ENCODE measurements at places on chromosomes 3 and 15.

GRCh38 chr15:81301815-81302399 lies 22.0 kb downstream of the STARD5 start:
- peak; percentile 78 for DNase-seq

DNA sequence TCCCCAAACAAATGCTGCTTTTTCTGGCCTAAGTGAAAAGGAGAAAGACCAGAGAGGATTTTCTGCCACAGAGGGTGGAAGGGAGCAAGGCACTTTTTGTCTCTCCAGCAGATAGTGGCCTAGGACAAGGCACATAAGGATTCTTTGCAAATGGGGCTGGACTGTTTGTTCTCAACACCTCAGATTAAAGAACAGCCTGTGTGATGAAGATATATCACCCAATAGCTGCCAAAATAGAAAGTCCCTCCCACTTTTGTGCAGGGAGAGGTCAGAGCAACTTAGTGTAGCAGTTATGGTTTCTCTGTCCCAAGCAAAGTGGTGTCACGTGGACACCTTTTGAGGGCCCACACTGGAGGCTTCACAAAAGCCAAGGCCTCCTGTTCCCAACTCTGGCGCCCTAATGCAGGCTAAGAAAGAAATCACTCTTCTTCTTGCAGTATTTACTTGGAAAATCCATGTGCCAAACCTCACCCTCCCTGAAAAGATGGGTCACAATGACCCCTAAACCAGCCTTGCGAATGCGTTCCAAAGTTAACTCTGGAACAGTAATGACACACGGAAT lies 84.9 kb downstream of the LRIG1 start:
- no peak for DNase-seq

DNA sequence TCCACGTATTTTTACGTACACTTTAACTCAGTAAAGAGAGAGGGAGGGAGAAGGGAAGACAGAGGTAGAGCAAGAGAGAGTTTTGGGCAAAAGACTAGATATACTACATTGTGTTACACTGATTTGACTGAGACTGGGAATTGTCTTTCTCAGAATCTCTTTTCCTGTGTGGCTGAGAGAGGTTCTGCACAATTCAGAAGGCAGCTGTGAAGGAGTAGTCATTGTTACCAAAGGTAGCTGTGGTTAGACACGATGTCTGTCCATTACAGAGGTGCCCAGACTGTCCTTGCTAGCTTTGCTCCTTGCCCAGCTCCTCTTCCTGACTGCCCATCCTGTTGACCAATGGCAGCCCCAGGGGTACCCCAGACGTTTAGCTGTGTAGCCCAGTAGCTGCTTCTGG lies 577.5 kb upstream of the CBLB start:
- no peak for DNase-seq

DNA sequence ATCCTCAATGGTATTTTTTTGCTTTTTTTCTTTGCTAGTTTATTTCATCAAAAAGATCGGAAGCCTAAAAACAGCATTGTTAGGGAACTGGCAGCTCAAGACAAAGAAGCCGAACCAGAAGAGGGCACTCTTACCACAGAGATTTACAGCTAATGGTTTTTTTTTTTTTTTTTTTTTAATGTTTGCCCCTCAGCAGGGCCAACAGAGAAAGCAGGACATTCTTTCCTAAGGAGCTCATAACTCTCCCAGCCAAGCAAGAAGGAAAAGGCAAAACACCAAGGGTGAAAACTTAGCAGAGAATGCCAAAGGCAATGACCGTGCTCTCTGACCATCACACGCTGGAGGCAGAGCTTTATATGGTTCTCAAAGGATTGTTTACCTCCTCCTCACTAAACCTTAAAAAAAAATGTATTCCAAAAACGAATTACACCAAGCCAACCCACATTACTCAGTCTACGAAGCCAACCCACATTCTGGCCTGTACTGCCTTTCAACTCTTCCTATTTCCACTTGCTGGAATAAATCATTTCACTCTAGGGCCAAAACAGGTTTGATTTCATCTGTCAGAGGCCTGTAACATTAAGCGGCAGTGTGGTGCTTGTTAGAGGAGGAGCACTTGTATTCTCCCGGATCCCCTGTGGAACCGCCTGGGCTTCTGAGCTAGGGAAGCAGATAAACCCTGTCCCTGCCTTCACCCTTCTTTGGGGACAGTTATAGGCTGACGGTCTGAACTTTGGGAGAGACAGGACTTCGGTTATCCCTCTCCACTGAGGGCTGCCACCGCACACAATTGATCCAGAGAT lies 35.6 kb upstream of the GYG1 start:
- no peak for DNase-seq

GRCh38 chr3:129611446-129611800 lies 4.9 kb upstream of the PLXND1 start:
- DNase-seq: no peak

- DNase-seq: no peak
Measured at GRCh38 chr3:120498556-120499346, 48.0 kb upstream of the FSTL1 start.

DNA sequence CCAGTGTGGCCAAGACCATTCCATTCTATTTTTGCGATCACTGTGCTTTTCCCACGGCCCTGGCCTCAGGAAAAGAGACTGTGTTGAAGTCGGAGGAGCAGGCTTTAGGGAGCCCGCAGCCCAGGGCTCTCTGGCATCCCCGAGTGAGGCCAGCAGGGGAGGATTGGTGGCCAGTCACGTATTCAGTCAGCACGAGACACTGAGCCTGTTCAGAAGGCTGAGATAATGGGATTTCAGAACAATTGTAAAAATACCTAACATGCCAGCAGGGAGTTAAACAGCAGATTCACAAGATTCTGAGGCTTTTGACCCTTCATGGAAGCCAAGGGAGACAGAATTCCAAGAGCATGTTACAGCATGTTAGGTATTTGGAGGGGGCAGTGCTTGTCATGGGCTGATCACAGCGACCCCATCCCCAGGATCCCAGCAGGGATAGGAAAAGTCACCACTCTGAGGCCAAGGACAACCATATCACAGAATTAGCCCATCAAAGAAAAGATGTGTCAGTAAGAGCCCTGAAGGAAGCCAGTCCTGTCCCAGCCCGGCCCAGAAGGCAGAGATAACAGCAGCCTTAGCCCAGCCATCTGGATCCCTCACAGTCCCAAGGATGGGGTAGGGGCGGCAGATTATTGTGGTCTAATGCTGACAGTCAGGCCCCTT lies 40.6 kb downstream of the AMOTL2 start:
- DNase-seq: no peak

DNA sequence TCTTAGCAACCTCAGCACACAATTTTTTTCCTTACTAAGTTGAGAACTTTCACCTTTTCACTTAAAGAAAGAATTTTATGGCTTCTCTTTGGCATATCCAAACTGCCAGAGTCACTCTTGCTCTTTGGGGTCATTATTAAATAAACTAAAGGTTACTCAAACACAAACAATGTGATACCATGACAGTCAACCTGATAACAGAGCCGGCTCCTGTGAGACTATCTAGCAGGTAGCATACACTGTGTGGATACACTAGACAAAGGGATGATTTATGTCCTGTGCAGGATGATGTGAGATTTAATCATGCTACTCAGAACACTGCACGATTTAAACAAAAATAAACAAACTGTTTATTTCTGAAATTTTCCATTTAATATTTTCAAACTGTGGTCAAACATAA lies 35.6 kb downstream of the LRRFIP2 start:
- no peak for DNase-seq

- no peak for DNase-seq
Measured at GRCh38 chr3:191387441-191388077, 57.2 kb upstream of the UTS2B start.

DNA sequence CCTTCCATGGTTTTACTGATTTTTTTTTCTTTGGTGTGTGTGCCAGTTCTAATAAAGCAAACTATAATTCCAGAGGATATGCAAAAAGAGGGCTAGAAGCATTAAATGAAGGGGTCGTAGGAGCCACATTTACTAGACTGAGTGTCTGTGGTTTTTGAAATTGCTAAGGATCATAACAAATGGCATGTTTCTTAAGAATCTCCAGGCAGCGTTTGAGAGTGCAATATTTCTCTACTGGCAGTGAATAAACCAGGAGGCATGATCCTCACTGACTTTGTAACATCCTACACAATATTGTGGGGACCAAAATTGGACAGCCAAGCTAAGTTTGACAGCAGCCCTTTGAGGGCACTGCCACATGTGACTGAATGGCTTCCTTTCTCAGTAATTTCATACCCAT lies 115.9 kb upstream of the CCNL1 start:
- no peak for DNase-seq

DNA sequence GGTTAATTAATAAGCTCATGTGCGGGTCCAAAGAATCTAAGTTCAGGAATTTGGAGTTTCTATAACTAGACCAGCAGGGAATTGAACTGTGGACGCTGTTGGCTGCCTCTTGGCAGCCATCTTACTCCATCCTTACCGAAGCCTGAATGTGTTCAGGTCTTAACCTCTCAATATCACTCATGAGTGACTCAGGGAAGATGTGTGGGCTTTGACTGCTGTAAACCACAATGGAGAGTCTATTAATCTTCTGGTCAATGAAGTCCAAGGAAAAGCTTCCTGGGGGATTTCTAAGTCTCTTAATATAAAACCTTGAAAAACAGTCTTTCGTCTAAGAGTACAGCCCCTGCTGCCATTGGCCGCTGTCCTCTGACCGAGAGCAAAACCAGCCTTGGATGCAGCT lies 46.7 kb upstream of the OXTR start:
- no peak for DNase-seq

GRCh38 chr15:38652998-38653397 lies 88.4 kb upstream of the RASGRP1 start:
- no peak for DNase-seq

DNA sequence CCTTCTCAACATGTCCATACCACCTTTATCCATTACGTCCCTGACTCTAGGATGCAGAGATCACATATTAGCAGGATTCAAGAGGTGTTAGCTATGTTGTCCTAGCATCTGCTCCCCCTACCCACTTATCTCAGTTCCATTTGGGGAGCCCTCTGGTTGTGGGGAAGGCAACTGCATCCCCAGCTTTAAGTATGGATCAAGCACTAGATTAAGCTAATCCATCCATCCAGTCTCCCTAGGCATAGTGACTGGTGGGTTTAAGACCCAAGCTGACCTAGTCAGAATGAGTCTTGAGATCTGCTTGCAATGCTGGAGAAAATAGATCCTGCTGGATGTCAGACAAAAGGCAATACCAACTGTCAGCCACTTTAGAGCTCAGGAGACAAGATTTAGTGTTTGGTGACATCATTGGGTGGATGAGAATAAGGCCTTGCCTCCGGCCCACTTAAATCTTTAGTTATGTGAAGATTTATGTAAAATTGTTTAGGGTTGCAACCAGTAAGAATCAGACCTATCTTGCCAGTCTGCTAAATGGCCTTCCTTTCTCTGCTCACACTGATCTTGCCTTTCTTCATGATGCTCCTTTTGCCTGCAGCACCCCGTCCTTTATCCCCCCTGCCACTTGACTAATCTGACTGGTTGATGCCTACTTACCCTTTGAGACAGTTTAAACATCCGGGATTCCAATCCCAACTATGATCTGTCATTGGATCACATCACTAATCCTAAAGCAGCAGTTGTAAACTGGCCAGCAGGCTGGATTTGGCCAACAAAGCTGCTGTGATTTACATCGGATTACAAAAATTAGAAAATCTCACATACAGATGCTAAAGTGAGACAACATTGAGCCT lies 2.1 kb upstream of the ISY1 start:
- DNase-seq: no peak

- DNase-seq: no peak
Measured at GRCh38 chr3:50122071-50122470, 33.1 kb upstream of the SEMA3F start.

GRCh38 chr15:78641102-78641748 lies at the start of gene CHRNB4:
CHRNB4 (minus strand) TSS chr15:78641210; CDS start chr15:78641133, 77 bp downstream.
- DNase-seq: no peak

GRCh38 chr3:97935842-97936241 lies 36.4 kb downstream of the RIOX2 start:
- DNase-seq: no peak

- DNase-seq: no peak
Measured at GRCh38 chr15:60003243-60004008, 685 bp upstream of the FOXB1 start.

DNA sequence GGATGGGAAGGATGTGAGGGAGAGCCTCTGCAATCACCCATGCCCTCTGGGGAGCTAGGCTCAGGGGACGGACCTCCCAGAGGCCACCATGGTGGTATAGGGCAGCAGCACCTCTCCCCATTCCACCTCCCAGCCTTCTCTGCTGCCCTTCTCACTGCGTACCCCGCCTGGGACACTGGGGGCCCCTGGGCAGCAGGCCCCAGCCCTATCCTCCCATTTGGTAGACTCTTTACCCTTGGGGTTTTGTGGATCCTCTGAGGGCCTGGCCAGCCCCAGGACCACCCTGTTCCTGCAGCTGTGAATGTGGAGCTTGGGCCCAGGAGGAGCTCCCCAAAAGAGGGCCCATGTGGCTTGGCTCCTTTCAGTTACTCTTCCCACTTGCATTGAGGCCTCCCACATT lies 131.9 kb downstream of the DNAJB8 start:
- DNase-seq: no peak

DNA sequence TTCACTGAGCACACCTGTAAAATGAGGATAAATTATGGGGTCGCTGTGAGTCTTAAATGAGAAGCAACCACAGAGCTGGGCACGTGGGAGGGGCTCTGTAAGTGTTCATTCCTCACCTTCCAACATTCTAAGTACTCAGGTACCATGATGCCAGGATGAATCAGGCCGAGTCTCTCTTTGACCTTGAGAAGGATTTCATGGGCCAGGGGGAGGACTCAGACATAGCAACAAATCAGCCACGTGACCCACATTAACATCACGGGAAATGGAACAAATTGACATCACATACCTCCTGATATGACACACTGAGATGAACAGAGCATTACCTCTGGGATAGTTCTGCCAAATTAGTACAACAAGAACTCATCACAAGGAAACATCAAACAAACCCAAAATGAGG lies 35.2 kb upstream of the USP3 start:
- DNase-seq: no peak

GRCh38 chr15:37053166-37053565 lies 47.2 kb downstream of the MEIS2 start:
- DNase-seq: no peak

GRCh38 chr3:58609990-58610389 lies 32.8 kb upstream of the FAM107A start:
- no peak for DNase-seq

DNA sequence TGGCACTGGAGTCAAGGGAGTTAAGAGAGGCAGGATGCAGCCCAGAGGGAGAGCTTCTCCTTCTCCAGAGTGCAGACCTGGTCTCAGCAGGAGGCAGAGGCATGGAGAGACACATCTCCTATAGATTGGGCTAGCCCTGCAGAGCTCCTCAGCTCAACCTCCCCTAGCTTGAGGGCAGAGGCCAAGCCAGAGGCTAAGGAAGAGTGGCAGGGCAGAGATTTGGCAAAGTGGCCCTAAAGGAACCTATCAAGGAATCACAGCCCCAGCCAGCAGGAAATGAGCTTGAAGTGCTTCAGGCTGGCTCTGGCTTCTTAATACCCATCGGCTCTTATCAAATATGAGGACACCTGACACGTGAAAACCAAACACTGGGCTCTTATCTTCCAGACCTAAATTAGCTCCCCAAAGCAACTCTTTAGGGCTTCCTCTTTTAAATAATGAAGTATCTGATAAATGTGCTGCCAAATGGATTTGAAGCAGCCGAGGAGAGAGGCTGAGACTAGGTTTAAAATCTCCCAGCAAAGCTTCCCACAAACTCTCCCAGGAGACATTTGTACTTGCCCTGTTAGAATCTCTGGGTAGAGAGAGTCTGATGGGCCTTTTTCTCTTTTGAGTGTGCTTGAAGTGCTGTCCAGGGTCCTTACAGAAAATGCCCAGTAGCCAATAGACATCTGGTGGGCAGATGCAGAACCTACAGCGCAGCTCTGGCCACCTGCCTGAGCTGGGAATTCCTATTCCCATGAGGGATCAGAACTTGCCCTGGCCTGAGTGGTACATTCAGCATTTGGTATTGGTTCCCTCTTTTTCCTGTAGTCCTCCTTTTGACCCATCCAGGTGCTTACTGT lies 271.4 kb downstream of the CLSTN2 start:
- DNase-seq: no peak
